ENCODE measurements at places on chromosomes 2 and 18.

DNA sequence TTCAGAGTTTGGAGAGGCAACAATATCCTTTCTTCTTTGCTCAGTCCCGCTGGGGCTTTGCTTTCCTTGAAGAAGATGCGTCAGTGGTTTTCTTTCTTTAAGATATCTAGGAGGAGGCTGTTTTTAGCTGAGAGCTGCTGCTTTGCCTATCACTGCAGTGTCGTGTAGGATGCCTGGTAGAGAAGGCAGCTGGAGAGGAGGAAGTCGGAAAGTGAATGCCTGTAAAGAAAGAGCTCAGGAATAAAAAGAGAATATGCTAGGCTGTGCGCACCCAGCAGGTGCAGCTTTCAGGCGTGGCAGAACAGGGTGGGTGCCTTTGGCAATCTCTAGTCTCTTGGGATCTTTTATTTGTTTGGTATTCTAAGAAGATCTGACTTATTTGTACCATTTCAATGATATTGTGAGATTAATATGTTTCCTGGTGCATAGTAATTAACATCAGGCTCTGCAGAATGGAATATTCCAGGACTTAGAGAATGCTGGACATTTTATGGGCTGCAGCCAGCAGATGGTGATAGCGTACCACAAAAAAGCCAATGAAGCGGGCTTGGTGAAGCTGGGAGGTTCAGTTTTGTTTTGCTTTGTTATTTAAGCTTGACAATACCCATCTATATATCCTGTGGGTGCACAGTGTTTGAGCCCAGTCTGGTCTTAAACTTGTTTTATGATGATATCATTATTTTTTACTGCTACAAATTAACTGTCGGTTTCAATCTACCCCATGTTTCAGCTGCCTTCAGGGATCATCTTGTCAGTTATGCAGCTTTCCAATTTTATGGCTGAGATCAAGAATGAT is 34.9 kb downstream of the CAVIN2 start:
- DNase-seq: peak; percentile 48

GRCh38 chr2:108553209-108553919 is 19.1 kb downstream of the LIMS1 start:
- DNase-seq: no peak

DNA sequence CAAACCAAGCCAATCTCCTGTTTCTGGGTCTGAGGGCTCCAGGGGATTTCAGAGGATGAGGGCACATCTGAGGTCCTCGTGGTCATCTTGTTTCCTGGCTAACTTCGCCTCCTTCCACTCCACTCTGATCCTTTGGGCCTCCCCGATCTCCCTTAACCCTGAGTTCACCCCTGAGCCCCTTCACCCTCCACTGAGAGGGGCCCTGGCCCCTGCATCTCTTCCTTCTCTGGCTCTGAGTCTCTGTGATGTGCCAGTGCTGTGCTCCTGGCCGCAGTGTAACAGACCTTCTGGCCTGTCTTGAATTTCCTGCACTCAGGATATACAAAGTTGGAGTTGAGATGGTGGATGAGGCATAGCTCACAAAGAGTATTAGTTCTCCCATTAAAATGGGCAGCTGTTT is 84.7 kb upstream of the BOD1L2 start:
- DNase-seq: no peak

DNA sequence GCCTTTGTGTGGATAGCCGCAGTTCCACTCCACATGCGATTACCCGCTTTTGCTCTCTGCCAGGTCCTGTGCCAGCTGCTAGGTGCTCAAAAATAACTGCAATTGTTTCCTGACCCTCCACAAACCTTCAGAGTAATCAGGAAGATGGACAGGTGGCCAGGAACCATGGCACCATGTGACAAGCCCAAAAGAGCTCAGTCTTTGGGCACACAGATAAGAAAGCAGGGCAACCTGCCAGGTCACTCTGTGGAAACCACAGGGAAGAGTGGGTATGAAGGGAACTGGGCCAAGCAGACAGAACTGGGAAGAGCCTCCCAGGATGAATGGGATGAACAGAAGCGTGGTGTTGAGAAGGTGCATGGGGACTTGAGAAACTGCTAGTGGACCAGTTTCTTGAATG is 79.4 kb upstream of the AGAP1 start:
- DNase-seq: peak; percentile 65

DNA sequence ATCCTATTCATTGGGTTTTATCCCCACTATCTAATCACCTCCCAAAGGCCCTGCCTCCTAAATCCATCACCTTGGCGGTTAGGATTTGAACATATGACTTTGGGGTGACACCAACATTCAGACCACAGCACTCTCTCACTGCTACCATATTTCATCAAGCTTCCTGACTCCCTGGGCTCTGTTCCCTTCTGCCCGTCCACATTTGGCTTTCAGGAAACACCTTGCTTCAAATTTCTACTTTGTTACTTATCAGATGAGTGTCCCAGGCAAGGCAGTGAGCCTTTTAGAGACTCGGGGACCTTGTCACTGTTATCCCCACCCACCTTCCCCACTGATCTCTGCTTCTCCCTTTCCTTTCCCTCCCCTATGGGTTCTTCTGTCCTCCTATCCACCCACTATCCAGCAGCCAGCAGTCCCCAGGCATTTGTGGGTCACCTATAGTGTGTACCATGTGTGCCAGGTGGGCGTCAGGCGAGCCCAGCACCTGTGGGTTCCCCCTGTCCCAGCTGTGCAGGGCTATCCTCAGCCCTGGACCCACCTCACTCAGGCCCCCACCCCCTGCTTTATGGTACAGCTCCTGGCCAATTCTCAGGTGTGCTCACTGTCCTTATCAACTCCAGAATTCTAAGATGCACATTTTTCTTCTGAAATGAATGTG is 230.9 kb downstream of the LOXHD1 start:
- DNase-seq: no peak

- no peak for DNase-seq
Observed at GRCh38 chr18:75016025-75016717, 192.8 kb downstream of the PTGR3 start.

All from NCI-H1417 (cell line).